ENCODE measurements at places on chromosomes 2 and 18. TPM values are rescaled to one million over a fixed set of nuclear protein-coding genes. Genes with fewer than 3 reads are reported as not detected.

- peaks cover 67% of the 10 kb centered on the region for H3K27me3 ChIP-seq
- no peak for DNase-seq
- no peak overlapping the region for H3K27ac ChIP-seq
- H3K36me3 ChIP-seq = no peaks in the 10 kb centered on the region
Observed at GRCh38 chr2:120740765-120741524, 5.3 kb downstream of the GLI2 start.

The TEX44 gene
- not detected for polyA plus RNA-seq

DNA sequence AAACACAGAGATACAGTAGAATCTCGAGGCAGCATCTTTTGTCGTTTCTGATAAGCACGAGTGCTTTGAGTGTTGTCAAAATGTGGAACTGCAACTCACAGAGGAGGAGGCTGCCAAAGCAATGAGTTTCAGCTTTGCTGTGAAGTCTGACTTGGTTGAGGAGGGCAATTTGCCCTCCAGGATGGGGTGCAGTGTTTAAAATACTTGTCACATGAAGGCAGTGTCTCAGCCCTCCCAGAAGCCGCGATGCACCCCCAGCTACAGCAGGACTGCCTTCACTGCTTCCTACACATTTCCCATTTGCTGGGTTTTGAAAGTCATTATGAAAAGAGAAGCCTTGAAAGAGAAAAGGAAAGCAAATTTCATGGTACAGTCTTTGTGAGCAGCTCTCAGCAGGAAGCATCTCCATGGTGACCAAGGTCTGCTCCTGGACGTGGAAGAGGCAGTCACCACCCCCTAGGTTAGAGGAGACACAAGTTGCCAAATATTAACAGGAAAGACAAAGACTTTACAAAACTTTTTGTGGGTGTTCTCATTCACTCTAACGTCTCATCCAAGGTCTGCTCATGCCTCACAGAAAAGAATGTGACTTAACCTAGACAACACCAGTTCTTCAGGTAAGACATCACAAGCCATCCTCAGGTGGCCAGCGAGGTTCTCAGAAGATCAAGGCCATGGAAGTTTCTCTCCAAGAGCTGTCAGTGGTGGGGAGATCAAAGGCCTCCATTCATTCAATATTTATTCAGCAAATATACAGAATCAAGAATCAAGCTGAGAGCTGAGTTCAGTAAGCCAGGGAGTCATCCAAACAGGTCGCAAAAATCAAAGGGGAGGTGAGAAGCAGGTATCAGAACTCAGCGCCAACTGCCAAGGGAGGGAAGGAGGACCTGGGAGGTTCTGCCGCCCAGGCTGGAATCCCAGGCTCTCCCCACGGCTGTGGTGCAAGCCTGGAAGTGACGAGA is 476.0 kb downstream of the EIPR1 start:
- no peaks in the 10 kb centered on the region for H3K36me3 ChIP-seq
- H3K4me3 ChIP-seq = no peak overlapping the region
- H3K27me3 ChIP-seq = no peaks in the 10 kb centered on the region
- DNase-seq = no peak
- no peak overlapping the region for H3K27ac ChIP-seq

The GPR55 gene
- not detected for polyA plus RNA-seq

- DNase-seq = no peak
- H3K4me1 ChIP-seq = peaks cover 13% of the 10 kb centered on the region
- no peak overlapping the region for H3K27ac ChIP-seq
- H3K27me3 ChIP-seq = no peaks in the 10 kb centered on the region
- H3K4me3 ChIP-seq = no peak overlapping the region
- H3K36me3 ChIP-seq = no peaks in the 10 kb centered on the region
Observed at GRCh38 chr18:55910296-55910695, 322.3 kb upstream of the TCF4 start.

The CAPN13 gene
- 0.09 TPM for polyA plus RNA-seq

GRCh38 chr2:95525294-95526035 is 40.9 kb upstream of the TRIM43B start:
- H3K36me3 ChIP-seq = peaks cover 7% of the 10 kb centered on the region
- peaks cover 9% of the 10 kb centered on the region for H3K4me1 ChIP-seq
- peak overlapping the region; percentile 79 for H3K4me3 ChIP-seq
- no peaks in the 10 kb centered on the region for H3K27me3 ChIP-seq

DNA sequence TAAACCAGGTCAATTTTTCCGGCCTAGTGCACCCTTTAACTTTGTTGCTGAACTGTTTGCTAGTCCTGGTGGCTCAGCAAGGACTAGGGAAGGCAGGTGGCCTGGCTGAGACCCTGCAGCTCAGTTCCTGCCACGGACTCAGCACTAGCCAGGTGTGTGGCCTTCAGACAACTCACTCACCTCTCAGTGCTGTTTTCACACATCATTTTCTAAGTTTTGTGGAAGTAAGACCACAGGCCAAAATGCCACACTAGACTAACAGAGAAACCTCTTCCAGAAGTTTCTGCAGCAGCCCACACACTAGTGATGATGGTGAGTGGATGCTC is 65.9 kb upstream of the SLC1A4 start:
- H3K27ac ChIP-seq = no peak overlapping the region
- H3K36me3 ChIP-seq = no peaks in the 10 kb centered on the region
- H3K27me3 ChIP-seq = no peaks in the 10 kb centered on the region
- no peak for DNase-seq

GRCh38 chr2:53641290-53641689 is 126.3 kb upstream of the CHAC2 start:
- no peak for DNase-seq
- H3K4me1 ChIP-seq = no peaks in the 10 kb centered on the region
- H3K36me3 ChIP-seq = no peaks in the 10 kb centered on the region
- H3K27me3 ChIP-seq = no peaks in the 10 kb centered on the region
- H3K4me3 ChIP-seq = no peak overlapping the region
- H3K27ac ChIP-seq = no peak overlapping the region
